ENCODE measurements at places on chromosomes 5 and 9.

- peak; percentile 46 for DNase-seq
These were observed 52.5 kb downstream of the ZFAND5 start for GRCh38 chr9:72312386-72312987.

DNA sequence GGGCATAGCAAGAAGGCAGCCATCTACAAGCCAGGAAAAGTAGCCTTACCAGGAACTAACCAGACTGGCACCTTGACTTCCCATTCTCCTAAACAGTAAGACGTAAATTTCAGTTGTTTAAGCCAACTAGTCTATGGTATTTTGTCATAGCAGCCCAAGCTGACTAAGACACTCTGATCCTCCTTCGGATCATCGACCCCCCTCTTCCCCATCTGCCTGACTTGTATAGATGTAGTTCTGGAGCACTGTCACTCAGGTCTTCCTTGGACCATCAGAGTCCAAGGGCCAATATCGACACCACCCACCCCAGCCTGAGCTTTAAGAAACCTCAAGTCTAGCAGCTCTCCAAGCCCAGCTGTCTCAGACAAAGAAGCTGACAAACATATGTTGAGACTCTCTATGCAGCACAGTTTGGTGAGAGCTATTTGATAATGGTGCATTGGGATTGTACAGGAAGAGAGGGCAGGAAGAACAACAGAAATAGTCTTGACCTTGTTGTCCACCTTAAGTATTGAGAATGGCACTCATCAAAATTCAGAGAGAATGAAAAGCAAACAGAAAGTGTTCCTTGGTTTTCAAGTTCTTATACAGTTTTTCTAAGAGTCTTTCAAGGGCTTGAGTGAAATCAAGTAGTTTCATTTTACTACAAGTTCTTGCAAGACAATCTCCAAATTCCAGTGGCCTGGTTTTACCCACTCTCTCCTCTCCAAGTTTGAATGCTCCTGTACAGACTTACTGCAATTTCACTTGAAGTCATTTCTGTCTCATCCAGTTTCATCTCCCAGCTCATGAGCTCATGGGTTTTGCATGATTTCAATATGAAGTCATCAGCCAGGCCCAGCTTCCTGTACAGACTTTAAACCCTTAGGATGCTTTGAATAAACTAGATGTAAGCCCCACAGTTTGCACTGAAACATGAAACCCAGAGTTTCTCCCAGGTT is 122.3 kb upstream of the RAI14 start:
- peak; percentile 26 for DNase-seq

GRCh38 chr5:32709750-32710549 is 1.2 kb upstream of the NPR3 start:
- peak; percentile 61 for DNase-seq

- no peak for DNase-seq
These were observed 143.0 kb upstream of the SHB start for GRCh38 chr9:38212016-38212415.

GRCh38 chr9:86022687-86023266 is 76.6 kb downstream of the GOLM1 start:
- DNase-seq, result no peak

- DNase-seq, result no peak
These were observed 9.2 kb downstream of the DRD1 start for GRCh38 chr5:175434800-175435199.

DNA sequence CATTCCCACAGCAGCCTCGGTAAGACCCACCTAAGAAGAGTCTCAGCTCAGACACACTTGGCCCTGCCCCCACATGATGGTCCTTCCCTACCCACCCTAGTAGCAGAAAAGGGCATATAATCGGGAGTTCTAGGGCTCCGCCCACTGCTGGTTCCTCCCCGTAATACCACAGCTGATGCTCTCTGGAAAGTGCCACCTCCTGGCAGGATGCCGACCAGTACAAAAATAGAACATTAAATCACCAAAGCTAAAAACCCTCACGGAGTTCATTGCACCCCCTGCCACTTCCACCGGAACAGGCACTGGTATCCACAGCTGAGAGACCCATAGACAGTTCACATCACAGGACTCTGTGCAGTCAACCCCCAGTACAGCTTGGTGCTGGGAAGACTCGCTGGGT is 271.3 kb downstream of the KIAA0825 start:
- DNase-seq, result no peak

DNA sequence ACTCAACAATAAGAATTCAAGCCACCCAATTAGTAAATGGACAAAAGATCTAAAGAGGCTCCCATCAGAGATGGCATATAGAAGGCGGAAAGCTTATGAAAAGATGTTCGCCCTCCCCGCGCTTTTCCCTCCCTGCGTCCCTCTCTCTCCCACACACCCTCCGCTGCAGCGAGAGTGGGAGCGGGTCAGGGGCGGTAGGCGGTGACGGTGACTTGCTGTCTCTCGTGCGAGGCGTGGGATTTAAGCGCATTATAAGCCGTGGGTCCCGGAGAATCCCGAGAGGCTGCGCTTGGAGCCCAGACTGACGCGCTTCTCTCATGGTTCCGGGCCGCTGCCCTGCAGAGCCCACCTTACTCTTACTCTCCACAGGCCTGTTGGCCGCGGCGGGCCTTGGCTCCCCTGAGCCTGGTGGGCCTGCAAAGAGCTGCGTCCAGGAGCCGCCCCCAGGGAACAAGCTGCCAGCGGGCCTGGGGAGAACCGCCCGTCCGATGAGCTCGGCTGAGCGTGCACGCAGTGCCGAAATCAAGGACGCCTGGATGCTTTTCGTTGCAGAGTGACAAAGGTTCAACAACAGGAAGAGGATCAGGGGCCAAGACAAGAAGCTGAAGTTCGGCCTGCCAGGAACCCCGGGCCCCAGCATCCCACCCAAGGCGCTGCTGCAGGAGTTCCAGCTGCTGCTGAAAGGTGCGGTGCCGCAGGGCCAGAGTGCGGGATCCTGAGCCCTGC is 42.6 kb upstream of the BICD2 start:
- no peak for DNase-seq

- DNase-seq, result no peak
These were observed 70.3 kb upstream of the ANGPTL2 start for GRCh38 chr9:127192744-127193143.

- no peak for DNase-seq
These were observed 2.1 kb downstream of the NPR2 start for GRCh38 chr9:35793461-35793860.

DNA sequence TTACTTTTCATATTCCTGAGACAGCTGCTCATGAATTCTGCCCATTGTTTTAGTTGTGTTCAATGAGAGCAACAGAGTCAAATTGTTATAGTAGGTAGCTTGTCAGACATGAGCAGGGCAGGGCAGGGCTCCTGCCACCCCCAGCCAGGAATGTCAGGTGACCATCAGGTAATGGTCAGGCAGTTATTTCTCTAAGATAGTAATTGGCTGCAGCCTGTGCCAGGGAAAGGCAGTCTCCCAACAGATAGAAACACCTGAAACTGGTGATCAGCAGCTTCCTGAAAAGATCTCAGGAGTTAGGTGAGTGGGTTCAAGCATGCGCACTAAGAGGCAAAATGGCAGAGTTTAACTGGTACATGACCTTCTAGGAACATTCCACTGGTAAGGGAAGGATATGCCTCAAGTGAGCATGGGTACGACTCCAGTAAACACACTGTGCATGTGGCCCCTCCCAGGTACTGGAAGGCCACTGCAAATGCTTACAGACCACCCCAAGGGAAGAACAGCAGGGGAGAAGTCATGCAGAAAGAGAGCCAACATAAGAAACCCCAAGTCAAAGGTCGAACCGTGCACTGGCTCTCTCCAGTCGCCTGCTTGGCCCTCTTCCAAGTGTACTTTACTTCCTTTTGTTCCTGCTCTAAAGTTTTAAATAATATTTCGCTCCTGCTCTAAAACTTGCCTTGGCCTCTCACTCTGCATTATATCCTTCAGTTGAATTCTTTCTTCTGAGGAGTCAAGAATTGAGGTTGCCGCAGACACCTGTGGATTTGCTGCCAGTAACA is 25.1 kb downstream of the CARTPT start:
- no peak for DNase-seq

DNA sequence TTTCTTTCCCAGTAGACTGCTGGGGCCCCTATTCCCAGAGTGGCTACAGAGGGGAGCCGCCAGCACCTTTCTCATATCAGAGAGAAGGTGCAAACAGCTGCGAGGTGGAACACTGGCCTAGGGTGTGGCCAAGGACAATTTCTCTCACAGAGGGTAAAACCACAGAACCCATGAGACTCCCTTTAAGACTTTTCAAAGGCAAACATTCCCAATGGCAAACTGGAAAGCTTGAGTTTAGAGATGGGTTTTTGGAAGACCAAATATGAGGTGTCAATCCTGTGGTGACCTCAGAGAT is 335.1 kb upstream of the PIK3R1 start:
- no peak for DNase-seq

DNA sequence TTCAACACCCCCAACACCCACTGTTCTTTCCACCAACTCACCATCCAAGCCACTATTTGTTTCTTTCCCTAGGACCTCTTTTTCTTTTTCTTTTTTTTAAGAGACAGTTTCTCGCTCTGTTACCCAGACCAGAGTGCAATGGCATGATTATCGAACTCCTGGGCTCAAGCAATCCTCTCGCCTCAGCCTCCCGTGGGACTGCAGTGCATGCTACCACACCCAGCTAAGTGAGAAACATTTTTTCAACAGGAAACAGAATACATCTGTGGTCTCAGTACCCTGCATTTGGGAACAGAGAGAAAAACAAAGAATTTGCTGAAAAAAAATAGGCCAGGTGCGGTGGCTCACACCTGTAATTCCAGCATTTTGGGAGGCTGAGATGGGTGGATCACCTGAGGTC is 24.6 kb downstream of the B4GALT1 start:
- no peak for DNase-seq

DNA sequence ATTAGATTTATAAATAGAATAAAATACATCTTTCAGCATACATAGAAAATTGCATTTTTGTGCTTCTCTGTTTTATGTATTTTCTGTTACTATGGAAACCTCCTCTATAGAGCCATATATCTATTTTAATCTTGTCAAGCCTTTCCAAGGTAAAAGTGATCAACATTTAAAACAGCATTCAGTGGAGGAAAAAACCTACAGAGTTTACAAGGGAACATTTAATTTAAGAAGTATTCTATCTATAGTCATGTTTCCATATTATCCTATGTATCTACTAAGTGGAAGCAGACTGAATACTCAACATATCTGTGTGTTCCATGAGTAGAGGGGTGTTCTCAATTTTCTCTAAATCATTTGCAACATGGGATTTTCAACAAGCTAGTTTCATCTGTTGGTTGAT is 791.4 kb downstream of the CDH18 start:
- DNase-seq, result no peak

DNA sequence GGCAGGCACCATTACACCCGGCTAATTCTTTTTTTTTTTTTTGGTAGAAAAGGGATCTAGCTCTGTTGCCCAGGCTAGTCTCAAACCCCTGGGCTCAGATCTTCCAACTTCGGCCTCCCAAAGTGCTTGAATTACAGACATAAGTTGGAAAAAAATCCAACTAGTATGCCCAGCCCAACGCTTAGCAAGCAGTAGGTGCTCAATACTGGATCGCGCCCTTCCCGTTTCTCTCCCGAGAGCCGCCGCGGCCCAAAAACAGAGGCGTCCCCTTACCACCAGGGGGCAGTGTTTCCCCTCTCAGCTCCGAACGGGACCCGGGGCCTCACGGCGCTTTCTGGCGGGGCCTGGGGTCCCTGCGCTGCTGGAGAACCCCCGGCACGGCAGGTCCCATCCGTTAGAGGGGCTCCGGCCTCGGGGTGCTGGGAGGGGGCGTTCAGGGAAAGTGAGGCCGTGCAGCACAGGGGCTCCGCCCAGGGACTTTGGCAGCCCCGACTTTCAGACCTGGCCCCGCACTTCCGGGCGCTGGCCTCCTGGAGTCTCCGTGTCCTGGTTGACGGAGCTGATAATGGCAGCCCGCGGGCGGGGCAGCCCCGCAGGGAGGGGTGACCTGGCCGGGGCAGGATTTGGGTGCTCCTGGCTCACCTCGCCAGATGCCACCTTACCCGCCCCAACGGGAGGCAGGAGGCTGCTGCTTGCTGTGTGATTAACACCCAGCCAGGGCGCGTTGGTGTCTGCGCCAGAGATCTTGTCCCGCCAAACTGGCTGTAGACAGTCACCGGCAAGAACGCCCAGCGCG is 15.2 kb downstream of the PTGES start:
- DNase-seq, result peak; percentile 81

DNA sequence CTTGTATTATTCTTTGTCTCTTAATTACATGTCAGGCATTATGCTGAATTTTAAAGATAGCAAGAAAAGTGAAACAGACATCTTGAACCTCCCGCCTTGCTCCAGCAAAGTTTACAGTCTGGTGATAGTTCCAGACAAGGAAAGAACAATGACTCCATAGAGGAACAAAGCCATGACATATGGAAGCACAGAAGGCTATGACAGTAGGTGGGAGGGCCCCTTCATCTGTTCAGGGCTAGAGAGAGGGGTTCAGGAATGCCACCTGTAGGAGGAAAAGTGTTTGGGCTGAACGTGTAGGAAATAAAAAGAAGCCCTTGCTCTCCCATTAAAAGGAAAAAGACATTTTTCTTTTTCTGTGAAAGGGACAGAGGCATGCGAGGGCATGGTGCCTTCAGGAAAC is 315.6 kb downstream of the TRIM32 start:
- DNase-seq, result no peak

DNA sequence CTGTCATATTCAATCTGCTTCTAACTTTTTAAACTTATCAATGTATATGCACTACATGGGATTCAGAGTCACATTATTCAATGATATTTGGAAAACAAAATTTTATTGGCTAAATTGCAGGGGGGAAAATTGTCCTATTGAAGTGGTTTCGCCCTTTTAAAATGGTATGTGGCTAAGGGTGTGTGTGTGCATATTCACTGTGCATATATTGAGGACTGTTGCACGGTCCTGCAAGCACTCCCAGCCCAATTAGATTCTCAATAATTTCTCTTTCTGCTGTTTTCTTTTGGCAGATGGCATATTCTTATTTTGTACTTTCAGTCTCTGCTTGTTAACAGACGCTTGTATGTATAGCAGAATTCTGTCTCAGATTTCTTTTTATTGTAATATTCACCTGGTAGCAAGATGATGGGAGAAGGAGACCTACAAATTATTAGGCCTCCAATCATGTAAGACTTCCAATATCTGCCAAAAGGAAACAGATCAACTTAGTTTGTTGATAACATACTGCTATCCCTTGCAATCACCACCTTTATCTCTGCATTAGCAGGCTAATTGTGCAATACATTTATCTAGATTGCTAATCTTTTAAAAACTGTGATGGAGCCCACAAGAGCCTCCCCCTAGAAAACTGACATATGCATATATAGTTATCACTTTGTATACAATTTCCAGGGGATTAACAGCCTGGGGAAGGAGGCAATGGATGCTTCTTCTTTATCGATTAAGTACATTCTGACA is 411.5 kb downstream of the PLK2 start:
- no peak for DNase-seq

- no peak for DNase-seq
These were observed 35.3 kb upstream of the SPRY4 start for GRCh38 chr5:142360051-142360498.

DNA sequence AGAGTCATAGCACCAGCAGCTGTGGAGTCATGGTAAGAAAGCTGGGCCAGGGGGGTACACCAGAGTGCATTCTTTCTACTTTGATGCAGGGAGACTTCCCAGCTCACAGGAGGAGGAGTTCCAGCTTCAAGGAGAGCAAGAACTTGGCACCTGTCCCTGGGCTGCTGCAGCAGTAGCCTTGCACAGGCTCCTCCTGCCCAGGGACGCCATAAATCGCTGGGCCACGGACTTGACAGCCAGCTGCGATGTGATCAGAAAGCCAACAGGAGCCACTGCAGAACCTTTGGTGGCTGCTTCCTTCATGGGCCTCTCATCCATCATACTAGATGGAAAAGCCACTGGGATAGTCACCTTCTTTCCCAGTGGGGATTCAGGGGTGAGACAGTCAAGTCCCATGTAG is 234.7 kb downstream of the NMUR2 start:
- no peak for DNase-seq

GRCh38 chr9:88777498-88778312 is 213.6 kb upstream of the S1PR3 start:
- peak; percentile 43 for DNase-seq
